NCI-H1048 (cell line): ENCODE measurements at places on chromosomes 3 and 15.

DNA sequence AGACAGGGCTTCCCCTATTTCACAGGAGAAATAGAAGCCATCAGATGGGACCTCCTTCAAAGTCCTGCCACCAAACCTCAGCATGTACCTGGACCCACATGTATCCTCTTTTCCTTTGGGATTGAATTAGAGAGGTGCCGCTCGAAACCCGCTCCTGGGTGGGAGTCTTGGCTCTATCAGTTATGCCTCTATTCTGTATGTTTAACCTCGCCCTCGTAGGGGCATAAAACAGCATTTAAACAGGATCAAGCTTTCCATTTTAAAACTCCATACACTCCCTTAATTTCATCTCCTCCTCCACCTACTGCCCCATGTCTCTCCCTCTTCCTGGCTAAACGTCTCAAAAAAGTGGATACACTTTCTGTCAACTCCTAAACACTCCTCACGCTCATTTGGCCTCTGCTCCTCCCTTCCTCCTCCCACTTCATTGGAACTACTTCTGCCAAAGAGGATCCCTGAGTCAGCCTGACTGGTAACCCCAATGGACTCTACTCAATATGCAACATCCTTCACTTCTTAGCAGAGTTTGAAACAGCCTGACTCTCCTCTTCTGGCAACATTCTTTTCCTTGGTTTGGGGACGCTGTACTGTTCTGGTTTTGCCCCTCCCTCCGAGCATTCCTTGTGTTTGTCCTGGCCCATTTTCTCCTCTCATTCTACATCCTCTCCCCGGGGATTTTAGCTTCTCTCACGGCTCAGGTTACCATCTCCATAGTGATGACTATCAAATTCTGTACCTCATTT, 23.0 kb upstream of the MUC20 start:
- DNase-seq, result no peak

DNA sequence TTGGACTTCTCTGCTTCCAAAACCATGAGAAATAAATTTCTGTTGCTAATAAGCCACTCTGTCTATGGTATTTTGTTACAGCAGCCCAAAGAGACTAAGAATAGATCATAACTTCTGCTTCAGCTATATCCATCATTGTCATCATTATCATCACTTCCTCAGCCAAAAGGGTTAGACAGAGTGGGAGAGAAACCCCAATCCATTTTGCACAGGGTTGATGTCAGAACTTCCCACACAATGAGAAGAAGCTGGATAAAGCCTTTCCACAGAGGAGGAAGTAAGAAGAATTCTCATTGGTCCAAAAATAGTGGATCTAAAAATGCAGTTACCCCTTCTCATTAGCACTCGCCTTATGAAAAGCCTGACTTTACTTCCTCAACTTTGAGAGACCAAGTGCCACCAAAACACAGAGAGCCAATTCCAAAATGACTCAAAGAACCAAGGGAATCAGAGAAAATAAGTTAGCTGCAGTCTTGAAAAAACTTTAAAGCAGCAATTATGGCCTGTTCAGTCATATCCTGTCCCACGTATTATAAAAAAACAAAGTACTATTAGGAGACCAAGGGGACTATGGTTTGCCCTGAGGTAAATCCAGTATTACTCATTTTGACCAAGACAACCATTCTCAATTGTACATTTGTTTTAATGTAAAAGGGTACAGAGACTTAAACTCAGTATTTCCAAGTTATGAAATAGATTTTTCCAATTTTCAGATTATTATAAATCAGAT, 80.2 kb downstream of the WNT5A start:
- DNase-seq, result no peak

DNA sequence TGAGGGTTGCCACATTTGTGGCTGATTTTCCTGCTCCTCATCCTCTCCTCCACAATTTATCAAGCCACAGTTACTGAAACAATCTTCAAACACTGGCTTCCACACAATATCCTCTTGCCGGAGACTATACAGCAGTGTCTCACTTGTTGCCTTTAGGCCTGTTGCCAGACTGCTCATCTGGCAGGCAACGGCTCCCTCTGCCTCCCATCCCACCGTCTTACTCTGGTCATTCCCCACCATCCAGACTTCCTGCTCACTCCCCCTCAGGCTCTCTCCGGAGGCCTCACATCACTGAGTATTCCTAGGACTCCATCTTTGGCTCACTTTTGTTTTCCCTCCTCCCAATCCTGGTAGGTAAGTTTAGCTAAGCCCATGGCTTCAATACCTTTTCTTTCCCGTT, 301.9 kb downstream of the IL20RB start:
- no peak for DNase-seq

GRCh38 chr3:103976931-103977339, 1389.8 kb upstream of the ALCAM start:
- no peak for DNase-seq

GRCh38 chr15:67267440-67267839, 12.9 kb downstream of the IQCH start:
- DNase-seq, result no peak

- DNase-seq, result no peak
Measured at GRCh38 chr3:141895731-141896130, 19.3 kb downstream of the ATP1B3 start.

GRCh38 chr3:65500398-65501306, 538.1 kb downstream of the MAGI1 start:
- DNase-seq, result no peak

DNA sequence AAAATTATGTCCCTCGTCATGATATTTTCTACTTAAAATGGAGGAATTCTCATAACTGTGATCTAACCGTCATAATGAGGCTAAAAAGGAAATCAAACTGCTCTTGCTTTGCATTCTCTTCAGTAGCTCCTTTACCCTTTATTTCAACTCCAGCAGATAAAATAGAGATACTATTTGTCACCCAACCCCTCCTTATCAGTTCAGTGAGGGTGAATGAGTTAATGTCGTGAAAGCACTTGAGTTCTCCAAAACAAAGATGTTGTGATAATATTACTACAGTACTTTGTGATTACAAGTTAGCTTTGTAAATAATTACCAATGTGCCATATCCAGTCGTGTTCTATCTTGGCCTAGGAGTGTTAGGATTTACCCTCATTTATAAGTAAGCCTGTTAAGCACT, 63.4 kb upstream of the ANKRD28 start:
- DNase-seq, result no peak

GRCh38 chr15:36903195-36903594, 197.2 kb downstream of the MEIS2 start:
- DNase-seq, result no peak

GRCh38 chr15:70507772-70508371, 255.5 kb downstream of the UACA start:
- DNase-seq, result no peak

DNA sequence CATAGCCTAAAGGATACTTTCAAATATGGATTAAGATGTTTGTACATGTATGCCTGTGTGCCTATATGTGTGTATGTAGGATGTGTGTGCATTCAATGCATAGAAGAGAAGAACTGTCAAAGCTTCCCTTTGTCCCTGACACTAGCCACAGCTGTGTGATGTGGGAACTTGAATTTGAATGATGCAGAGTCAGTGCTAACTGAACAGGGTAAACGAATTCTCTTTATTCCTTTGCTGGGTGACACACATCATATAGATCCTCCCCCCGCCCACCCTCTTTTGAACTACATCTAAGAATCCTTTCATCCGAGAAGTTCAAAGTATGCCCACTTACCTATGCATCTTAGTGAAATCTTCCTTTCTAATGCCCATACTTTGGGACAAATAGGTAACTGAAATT, 228.3 kb downstream of the GAP43 start:
- DNase-seq, result no peak

DNA sequence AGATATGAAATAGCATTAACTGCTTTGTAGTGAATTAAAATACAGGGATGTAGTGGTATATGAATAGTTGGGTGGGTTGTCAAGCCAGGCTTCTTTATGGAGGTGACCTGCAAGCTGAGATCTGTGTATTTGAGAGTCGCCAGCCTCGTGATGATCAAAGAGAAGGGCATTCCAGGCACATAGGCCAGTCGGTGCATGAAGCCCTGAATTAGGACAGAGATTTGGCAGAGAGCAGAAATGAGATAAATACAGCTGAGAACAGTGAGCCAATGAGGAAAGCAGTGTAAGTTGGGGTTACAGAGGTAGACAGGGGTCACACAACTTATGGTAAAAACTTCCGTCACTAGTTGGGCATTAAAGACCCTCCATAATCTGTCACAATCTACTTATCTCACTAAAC, 641.9 kb downstream of the OTOL1 start:
- no peak for DNase-seq

- DNase-seq, result no peak
Measured at GRCh38 chr3:3177861-3178497, 1.5 kb downstream of the CRBN start.

DNA sequence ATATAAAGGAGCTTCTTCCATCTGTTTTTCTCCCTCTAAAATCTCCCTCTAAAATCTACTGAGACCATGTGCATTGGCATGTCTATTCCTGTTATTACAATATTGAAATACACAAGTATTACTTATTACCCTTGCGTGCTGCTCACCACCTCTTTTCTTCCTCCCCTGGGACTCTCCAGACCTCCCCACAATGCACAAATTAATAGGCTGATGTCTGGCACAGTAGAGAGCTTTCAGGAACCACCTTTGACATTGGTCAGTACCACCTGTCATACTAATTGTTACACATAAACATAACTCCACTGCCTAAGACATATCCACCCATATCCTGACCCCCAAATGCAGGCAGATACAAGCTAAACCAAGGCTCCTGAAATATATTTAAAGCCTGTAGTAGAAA, 722.6 kb downstream of the FHIT start:
- no peak for DNase-seq

DNA sequence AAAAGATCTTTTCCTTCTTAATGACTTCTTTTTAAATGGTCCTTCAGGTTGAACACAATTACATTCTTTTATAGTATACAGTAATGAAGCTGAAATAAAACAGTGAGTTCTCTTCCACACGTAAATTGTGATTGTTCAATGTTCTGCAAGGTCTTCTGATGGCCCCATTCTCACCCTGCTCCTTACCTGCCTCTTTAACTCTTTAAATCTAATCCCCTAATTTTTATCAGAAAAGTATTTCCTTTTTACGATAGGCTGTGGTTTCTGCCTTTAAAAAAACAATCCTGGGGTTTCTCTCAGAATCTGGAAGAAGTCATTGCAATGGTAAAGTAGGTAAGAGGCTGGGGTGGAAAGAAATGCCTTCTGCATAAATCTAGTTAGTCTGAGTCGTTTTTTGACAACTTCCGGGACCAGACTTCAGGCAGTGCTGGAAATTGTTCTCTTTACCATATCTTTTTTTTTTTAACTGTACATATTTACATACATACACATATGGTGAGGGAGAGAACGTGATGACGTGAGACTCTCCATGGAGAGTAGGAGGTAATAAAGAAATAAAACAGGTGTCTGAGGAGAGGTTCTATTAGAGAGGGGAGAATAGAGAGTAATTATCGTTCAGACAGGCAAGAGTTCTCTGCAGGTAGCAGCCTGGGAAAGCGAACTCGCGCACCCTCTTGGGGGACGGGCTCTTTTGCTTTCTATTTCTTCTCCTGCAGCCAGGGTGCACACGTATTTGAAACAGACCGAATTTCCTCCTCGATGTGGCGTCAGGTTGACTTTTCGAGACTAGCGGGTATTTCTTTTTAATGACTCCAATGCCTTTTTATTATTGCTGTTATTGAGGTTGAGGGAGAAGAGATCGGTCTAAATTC, at the start of gene SIDT1:
TSS of gene SIDT1 (plus strand) at position 730 of the 872 bp plus-strand sequence. CDS start 467 bp downstream, outside the sequence.
- no peak for DNase-seq

GRCh38 chr15:88735212-88735611, 68.0 kb upstream of the ACAN start:
- no peak for DNase-seq

GRCh38 chr15:41116962-41117252, 827 bp upstream of the INO80 start:
- DNase-seq, result no peak

GRCh38 chr3:31572236-31573004, 39.7 kb downstream of the STT3B start:
- no peak for DNase-seq
